ENCODE measurements at places on chromosomes 11 and 22. TPM values are rescaled to one million over a fixed set of nuclear protein-coding genes. Genes with fewer than 3 reads are reported as not detected.

DEFB131B gene
- total RNA-seq, result not detected

CCDC116 gene
- not detected for total RNA-seq

PICK1 gene
- 16.5 TPM for total RNA-seq

MYEOV gene
- total RNA-seq, result 6.8 TPM

ANO9 gene
- not detected for total RNA-seq

GGT5 gene
- total RNA-seq, result 0.18 TPM

PHOX2A gene
- not detected for total RNA-seq

ANO1 gene
- total RNA-seq, result 4.1 TPM

HORMAD2 gene
- not detected for total RNA-seq

DNA sequence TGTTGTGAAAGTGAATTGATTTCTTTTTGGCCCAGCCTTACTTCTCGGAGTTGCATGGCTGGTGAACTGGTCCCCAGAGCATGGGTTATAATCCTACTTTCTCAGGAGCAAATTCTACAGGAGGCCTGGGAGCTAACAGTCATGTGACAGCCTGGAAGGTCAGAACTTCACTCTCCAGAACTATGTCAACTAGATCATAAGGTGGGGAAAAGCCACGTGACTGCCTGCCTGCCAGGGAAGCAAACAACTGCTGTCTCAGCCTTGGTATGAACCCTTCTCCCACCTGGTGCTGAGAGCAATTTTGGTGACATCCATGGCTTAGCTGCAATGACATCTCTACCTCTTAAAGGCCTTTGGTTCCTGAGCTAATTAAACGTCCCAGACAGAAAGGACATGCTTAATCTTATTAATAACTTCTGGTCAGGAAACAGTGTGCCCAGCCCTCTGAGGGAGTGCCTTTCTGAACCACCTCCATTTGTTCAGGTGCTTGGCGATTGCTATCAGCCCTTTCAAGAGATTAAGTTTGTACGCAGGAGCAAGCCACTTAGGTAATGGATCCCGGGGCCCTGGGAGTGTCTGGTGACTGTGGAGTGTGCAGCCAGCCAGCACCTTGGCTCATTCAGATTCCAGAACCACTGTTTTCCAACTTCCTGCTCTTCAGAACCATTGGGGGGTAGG lies 1.4 kb upstream of the CREB3L1 start:
- no peak for DNase-seq

GRCh38 chr11:113838005-113838404 lies 37.4 kb downstream of the USP28 start:
- no peak for DNase-seq

DNA sequence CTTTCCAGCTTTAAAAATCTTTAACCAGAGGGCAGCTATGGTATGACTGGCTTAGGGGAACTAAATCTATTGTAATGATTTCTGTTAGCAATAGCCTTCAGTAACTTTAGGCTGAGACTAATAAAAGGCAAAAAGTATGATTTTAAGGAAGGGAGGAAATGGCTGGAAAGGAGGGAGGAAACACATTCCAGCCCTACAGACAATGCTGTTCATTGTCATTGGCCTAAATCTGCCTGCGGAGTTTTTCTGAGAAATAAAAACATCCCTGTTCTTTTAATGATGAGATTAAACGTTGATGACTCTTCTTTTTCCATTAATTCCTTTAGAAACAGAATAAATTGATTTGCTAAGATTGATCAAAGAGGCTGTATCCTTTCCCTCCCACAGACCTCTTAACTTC lies 99.6 kb upstream of the GRAMD1B start:
- no peak for DNase-seq

DNA sequence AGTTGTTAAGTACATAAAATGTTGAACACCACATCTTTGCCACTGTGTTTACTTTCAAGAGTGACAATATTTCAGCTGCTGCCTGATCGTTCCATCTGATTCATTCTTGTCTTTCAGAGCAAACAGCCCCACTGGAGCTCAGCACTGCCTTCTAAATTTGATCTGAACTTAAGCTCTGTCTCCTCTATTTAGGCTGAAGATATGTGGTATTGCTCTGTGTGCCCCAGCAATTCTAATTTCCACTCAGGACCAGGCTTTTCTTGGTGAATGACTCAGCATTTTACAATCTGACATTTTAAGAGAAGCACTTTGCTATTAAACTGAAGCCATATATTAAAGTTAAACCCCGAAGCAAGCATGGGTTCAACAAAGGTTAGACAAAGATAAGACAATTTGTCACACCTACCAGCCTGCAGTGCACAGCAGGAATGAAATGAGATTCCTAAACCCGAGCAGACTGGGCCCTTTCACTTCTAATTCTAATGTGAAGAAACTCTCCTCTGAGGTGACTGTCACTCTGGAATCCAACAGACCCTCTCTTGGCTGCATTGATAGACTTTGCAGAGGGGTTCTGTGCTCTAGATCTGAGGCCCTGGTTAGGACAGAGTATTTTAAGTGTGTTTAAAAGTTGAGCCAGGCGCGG lies 41.7 kb upstream of the PLET1 start:
- peak; percentile 30 for DNase-seq

DNA sequence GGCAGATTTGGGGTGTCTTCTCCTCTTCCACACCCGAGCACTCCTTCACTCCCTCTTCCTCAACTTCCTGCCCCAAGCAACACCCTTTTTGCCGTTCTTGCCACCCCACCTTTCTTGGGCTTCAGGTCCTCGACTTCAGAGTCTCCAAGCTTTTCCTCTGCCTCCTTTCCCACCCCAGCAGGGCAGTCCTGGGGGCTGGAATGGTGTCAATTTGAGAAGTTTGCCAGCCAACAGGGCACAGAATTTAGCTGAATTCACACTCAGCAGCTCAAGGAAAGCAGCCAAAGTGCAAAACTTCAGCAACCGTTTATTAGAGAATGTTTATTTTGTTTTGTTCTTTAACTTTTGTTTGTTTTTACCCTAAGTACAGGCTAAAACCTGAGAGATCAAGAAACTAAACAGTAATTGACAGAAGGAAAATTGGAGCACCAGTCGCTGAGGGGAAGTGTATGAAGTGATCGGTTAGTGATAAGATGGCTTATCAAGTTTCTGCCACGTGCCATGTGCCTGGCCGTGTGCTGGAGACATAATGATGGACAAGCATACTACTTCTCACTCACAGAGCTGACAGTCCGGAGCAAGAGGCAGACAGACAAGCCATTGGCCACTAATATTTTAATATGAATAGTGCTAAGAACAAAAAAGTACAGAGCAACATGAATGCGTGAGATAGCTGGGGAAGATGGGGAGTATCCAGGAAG lies 44.4 kb downstream of the AHNAK start:
- DNase-seq, result no peak

- DNase-seq, result no peak
Observed at GRCh38 chr11:36790526-36790925, 192.5 kb upstream of the RAG2 start.

DNA sequence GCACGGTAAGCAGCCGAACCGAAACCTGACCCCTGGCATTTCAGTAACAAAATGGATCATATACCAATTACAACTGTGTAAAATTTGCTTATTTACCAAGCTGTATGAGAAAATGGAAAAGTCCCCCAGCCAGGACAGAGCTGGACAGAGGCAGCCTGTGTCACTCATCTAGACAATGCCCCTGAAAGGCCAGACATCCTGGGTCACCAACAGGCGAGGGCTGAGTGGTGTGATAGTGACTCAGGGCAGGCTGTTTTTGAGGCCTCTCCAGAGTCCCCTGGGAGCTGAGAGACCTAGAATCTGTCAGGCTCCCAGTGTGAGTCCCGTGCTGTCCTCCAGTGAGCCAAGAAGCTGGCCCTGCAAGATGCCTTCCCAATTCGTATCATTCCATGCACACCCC lies 680.4 kb downstream of the TBC1D22A start:
- DNase-seq, result no peak

DNA sequence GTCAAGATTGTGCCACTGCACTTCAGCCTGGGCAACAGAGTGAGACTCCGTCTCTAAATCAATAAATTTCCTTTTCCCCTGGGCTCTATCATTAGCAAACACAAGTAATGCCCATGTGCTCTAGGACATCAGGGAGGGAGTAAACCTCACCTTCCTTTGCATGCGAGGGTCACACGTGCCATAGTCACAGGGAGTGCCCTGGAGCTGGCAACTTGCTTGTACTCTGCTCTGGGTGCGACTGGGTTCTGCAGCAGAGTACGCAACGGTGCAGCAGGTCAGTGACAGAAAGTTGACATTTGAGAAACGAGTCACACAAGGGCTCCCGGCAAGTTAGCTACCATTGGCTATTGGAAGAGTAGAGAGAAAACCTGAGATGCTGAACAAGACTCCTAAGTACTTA lies 32.6 kb upstream of the CHKA start:
- DNase-seq, result no peak

DNA sequence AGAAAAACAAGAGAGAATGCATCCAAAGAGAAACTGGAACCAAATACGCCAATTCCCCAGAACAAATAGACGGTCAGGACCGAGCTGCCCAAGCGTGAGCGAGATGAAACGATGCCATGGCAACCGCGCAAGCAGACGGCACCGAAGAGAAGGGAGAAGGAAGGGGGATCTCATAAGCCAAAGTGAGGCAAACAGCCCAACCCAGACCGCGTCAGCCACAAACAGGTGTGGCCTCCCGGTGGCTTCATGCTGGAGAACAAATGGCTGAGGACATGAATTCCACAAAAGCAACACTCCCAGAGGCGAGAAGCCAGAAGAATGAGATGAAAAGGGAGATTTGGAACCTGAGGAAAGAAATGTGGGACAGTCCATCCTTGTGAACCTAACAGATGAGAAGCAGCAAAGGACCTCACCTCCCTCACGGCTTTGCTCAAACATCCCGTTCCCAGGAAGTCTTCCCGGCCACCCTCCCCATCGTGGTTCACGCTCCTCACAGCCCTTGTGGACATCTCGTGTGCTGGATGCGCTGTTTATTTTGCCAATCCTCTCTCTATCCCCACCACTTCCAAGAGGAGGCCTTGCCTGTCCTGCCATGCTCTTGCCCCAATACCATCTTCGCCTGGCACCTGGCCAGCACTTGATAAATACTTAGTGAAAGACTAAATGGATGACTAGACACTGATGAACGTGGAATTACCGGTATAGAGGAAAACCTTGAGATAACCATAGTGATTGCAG lies 89.1 kb upstream of the RTL6 start:
- peak; percentile 11 for DNase-seq

- no peak for DNase-seq
Observed at GRCh38 chr11:96551136-96551535, 161.3 kb downstream of the JRKL start.

DNA sequence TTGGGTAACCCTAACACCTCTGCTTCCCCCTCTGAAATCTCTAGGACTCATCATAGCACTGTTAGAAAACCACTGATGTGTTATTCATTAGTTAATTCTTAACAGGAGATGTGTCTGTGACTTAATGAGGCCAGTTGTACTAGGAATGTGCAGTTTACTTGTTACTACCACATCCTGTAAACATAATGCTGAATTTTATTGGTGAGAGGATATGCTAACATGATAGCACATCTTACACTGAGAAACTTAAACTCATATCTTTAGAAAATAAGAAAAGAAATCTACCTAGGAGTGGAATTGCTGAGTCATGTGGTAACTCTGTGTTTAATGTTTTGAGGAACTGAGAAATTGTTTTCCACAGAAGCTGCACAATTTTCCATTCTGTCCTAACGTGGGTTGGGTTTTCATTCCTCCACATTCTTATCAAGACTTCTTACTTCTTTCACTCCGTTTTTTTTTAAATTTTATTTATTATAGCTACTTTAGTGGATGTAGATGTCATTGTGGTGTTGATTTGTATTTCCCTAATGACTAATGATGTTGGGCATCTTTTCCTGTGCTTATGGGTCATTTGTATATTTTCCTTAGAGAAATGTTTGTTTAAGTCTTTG lies 33.7 kb downstream of the RNF121 start:
- DNase-seq, result peak; percentile 65

GRCh38 chr11:5288108-5288905 lies 13.4 kb downstream of the OR51B4 start:
- DNase-seq, result peak; percentile 80

DNA sequence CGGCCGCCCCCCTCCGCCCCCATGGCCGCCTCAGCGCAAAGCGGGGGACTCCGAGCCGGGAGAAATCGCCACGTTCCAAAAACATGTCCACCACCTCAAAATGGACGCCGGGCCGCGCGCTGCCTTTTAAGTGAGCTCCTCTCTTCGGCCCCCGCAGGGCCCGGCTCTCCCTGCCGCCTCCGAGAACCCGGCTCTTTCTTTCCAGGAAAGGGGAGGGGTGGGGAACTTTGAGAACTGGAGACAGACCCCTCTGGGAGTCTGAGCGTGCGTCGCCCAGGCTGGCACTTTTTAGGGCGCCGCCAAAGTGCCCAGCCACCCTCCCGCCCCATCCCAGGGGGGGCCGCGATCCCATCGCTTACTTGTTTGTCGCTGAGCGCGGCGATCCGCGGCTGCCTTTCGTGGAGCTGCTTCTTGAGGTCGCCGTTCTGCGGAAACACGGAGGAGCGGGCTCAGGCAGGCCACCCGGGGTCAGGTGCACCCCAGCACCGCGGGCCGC lies 1.6 kb downstream of the PHF21B start:
- DNase-seq, result no peak

- no peak for DNase-seq
Observed at GRCh38 chr11:65573391-65574079, 1.2 kb downstream of the FAM89B start.

DNA sequence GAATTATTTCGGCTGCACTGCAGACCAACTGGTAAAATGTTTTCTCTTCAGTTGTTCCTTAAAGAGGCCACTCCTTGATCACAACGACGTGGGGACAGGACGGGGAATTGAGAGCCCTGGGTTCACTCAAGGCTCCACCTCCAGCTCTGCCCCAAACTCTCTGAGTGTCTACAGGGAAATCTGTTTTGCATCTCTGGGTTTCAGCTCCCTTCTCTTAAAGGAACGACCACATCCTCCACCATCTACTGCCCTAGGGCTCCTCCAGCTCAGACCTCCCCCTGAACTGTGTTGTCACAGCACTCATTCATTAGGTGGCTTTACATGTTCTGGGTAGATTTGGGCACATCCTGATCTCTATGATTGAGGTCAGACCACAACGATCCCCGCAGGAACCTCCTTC lies 5.1 kb upstream of the PPFIA1 start:
- DNase-seq, result no peak

Data from IMR-90 (cell line).